Foreskin melanocyte (primary cell): ENCODE measurements at places on chromosomes 2 and 18.
A peak's percentile ranks its signal among the peaks of the same experiment; 100 is the strongest.

DNA sequence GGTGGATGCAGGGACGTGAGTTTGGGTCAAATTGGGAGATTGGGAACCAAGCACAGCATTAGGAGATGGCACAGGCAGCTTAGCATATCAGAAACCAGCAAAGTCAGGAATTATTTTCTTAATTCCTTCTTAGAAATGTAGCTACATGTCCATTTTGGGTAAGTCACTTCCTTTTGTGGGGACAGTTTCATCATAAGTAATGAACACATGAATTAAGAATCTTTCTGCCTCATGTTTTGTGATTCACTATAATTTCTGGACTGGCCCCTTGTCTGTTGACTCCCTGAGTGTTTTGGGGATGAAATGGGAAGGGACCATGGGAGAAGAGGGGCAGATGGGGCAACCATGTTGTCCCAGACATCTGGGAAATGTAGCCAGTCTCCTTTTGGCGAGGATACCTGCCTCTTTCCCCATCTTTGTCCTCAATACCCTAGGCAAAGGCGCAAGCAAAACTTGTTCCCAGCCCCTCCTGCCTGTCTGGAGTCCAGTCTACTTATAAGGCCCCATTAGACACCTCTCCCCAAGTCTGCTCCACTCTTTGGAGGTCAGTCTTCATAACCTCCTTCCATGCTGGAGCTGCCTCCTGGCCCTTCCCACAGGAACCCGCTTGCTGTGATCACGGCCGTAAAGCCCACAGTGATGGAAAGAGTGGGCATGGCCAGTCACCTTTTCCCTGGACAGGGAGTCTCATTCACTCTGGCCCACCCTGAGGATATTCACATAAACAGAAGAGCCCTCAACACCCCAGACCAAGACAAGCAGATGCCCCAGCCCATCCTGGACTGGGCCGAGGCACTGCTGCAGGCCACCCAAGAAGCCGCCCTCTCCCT is 25.7 kb downstream of the MTHFD2 start:
- no peak for DNase-seq

GRCh38 chr2:38200598-38200997 is 124.6 kb upstream of the CYP1B1 start:
- no peak for DNase-seq

DNA sequence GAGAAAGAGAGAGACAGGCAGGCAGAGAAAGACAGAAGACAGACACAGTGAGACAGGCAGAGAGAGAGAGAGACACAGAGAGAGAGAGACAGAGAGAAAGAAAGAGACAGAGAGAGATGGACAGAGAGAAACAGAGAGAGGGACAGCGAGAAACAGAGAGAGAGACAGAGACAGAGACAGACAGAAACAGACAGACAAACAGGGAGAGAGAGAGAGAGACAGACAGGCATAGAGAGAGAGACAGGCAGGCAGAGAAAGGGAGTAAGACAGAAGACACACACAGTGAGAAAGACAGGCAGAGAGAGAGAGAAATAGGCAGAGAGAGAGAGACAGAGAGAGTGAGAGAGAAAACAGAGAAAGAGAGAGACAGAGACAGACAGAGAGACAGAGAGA is 105.3 kb upstream of the ANKRD30BL start:
- no peak for DNase-seq

GRCh38 chr2:164178835-164179465 is 442.3 kb downstream of the GRB14 start:
- peak; percentile 40 for DNase-seq

- no peak for DNase-seq
These were observed 16.4 kb upstream of the KIAA2012 start for GRCh38 chr2:202056611-202057010.

DNA sequence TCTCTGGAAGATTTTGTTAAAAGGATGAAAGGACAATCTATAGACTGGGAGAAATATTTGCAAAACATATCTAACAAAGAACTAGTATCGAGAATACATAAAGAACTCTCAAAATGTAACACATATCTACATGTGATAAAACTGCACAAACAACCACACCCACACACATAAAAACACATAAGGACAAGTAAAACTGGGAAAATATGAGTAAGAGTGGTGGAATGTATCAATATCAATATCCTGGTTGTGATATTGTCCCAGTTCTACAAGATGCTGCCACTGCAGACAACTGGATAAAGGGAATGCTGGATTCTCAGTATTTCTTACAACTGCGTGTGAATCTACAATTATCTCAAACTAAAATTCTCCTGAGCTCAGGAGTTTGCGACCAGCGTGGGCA is 9.3 kb downstream of the VPS4B start:
- DNase-seq = no peak

DNA sequence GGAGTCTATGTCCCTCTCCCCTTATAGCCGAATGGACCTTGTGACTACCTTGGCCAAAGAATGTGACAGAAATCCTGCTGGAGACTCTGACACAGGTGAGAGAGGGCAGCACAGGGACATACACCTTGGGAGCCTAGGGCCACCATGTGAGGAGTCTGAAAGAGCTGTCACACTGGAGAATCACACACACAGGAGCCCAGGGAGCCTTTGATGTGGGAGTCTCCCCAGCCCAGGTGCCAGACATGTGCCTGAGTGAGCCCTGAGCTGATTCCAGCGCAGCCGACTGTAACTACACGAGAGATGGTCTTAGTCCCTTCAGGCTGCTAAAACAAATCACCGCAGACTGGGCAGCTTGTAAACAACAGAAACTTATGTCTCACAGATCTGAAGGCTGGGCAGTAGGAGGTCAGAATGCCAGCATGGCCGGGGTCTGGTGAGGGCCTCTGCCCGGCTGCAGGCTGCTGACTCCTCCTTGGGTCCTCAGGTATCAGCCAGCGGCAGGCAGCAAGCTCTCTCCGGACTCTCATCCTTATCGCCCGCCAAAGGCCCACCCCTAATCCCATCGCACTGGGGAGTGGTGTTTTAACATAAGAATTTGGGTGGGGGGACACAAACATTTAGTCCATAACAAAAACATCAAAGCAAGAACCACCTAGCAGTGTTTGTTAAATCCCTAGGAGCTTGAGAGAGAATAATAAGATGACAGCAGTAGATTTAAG is 63.8 kb upstream of the GPR45 start:
- DNase-seq = no peak

GRCh38 chr2:65918760-65919187 is 486.4 kb upstream of the SPRED2 start:
- DNase-seq = no peak

DNA sequence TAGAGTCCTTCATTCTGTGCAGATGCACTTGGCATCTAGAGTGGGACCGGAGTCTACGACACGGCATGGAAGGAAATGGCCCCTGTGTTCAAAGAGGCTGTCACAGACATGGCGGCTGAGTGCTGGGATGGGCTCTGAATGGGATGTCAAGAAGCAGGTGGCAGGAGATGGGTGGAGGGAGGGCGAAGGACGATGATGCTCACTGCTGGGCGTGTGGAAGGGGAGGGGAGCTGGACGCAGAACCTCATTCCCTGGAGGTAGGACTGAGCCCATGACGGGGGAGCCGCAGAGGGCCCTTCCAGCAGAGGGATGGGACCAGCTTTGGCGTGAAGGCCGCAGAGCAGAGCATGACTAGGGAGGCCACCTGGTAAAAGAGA is 18.8 kb upstream of the ALPI start:
- no peak for DNase-seq

DNA sequence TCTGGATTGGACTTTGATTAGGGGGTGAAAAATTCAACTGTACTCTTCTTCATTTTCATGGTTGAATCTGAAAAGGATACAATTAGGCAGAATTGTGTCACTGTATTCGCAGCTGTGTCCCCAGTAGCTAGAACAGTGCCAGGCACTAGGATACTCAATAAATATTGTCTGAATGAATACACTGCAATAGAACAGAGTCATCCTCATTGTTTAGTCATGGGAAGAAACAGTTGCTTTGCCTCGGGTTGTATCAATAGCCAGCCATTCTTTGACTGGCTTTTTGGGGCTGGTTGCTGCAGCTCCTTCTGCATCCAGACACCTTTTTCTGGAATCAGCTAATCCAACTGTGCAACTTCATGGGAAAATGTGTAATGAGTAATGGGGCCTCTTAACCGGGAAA is 18.1 kb upstream of the DYNC1I2 start:
- peak; percentile 11 for DNase-seq

GRCh38 chr2:68537809-68538208 is 70.4 kb downstream of the APLF start:
- no peak for DNase-seq

GRCh38 chr2:128272601-128273468 is 45.8 kb downstream of the HS6ST1 start:
- DNase-seq = no peak

GRCh38 chr2:204425821-204426220 is 119.5 kb upstream of the PARD3B start:
- DNase-seq = no peak

DNA sequence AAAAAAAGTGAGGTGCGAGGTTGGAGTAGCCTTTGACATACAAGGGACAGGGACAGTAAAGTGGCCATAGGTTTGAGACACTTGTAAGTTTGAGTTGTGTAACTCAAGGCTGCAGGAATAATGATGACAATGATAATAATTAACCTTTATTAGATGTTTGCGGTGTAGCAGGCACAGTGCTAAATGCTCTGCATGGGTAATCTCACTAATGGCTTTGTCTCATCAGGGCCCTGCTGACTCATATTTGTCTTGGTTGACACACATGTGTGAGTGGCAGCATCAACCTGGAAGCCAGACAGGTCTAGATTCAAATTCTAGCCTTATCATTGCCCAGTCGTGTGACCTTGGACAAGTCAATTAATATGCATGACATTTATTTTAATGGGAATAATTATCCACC is 126.2 kb downstream of the FSHR start:
- no peak for DNase-seq
